ENCODE measurements at places on chromosomes 5 and 9.

DNA sequence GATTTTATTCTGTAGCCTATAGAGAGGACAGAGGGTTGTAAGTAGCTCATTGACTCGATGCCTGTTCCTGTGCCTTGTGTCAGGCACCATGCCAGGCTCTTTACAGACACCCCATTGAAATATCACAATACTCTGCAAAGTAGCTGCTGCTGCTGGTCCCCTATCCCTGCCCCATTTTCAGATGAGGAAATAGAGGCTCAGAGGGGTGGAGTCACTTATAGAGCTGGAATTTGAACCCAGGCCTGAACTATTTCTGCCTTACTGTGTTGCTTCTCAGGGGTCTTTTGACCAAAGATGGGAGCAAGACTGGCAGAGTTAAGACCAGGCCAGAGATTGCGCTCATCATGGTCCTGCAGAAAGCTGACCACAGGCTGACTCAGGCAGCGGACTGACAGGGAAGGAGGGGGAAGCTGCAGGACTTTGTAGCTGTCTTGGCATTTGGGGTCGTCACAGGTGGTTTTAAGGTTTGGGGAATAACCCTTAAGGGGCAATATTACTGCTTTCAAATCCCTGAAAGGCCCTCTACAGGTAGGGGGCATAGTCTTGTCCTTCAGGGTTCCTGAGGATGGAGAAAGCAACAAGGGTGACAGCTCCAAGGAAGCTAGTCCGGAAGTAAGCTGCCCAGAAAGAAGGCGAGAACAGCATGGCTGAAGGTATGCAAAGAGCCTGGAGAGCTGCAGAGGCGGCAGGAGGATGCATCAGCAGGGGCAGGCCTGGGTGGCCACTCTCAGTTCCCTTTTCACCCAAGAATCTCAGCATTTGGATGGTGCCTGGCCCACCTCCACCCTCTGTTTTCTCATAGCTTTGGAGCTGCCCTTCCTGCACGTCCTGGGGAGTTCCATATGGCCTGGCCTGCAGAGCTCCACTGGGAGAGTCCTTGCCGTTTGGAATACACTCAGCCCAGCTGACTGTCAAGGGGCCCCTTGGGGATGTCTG is 18.3 kb upstream of the NDST1 start:
- no peak for DNase-seq

GRCh38 chr9:94952565-94953373 is 226.3 kb downstream of the AOPEP start:
- no peak for DNase-seq

DNA sequence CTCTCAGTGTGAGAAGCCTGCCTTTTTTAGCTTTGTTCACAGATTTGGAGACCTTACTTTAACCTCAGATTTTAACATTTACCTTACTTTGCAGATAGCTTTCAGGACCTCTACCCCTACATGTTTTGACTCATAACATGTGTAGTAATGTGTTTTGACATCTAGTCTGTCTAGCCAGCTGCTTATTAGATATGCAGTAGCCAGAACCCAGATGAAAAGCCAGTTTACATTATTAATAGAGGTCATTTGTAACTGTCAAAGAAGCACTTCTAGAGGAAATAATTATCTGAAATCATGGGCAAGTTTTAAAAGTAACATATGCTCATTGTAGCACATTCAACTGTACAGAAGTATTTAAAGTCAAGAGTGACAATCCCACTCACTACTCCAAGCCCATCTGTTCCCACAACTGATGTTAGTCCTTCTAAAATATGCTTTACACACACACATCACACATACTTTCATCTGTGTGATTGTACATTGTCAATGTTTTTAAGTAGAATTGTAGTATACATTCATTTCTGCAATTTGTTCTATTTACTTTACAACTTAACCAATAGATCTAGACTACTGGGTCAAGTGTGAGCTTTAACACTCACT is 71.8 kb upstream of the NIPAL4 start:
- DNase-seq: no peak

DNA sequence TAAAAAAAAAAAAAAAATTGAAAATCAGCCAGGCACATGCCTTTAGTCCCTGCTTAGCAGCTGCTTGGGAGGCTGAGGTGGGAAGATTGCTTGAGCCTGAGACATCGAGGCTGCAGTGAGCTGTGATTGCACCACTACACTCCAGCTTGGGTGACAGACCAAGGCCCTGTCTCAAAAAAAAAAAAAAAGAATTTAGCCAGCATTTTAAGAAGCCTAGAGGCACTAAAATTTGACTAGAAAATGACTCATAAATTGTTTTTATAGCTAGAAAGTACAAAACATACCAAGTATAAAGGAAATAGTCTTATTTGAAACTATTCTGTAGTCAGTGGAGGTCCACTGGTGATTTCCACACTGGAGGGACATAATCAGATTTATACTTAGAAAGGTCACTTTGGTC is 17.5 kb downstream of the LRRC70 start:
- no peak for DNase-seq

DNA sequence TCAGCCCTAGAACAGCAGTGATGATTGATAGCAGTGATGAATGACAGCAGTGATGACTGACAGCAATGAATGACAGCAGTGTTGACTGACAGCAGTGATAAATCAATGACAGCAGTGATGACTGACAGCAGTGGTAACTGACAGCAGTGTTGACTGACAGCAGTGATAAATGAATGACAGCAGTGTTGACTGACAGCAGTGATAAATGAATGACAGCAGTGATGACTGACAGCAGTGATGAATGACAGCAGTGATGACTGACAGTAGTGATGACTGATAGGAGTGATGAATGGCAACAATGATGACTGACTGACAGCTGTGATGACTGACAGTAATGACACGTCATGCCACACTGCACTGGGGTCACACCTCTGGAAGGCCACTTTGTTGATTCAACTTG is 106.8 kb downstream of the ENTREP1 start:
- no peak for DNase-seq

- no peak for DNase-seq
Observed at GRCh38 chr5:74336297-74336696, 304.2 kb downstream of the ENC1 start.

- no peak for DNase-seq
Observed at GRCh38 chr5:121445511-121445910, 406.2 kb upstream of the FTMT start.

DNA sequence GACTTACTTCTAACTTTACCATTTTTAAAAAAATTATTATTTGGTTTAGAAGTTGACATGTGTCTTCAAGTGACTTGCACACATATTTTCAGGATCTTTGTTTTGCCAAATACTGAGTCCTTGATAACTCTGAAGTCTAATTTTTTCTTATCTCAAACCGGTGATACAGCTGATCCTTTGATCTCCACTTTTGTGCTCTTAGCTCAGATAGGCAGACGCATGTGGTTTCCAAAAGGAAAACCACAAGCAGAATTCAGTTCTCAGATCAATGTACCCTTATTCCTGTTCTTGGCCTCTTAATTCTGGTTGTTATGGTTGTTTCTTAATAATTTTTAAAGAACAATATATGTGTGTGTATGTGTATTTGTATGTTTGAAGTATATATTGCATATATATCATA is 238.3 kb upstream of the EDIL3 start:
- DNase-seq: no peak

GRCh38 chr9:116942593-116943061 is 255.5 kb downstream of the TRIM32 start:
- no peak for DNase-seq

- DNase-seq: peak; percentile 70
Observed at GRCh38 chr9:134661791-134662142, 20.2 kb downstream of the COL5A1 start.

- no peak for DNase-seq
Observed at GRCh38 chr9:38309324-38310195, 82.9 kb upstream of the ALDH1B1 start.

GRCh38 chr9:1217076-1217475 is 166.9 kb downstream of the DMRT2 start:
- DNase-seq: no peak

DNA sequence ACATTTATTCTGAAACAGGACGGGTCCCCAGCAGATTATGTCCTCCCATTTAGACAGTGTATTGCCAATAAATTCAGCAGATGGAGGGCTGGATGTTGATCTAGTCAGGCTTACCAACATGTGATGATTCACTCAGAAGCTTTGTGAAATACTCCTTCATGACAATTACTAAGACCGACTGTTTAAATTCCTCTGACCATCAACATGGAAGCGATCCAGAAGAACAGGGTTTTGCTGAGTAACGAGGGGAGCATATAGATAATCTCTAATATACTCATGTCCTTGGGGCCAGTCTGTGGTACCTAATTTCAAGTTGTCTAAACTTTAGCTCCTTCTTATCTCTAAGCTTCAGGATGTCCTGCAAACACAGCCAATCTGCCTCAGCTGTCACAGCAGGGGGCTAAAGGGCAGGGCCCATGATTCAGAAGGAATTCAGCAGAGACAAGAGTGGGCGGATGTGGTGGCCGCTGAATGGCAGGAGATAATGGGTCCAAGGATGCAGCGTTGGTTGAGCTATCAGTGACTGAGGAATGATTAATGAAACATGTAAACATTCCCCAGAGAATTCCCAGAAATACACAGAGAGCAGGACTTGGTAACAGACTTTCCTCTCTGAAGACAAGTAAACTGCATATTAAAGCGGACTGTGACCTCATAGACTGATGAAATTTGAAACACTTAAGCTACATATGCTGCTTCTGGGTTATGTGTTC is 109.4 kb downstream of the ANKRD55 start:
- peak; percentile 87 for DNase-seq
